Colonic mucosa (tissue), 4 donors: ENCODE measurements at places on chromosomes 7 and 10. TPM values are rescaled to one million over a fixed set of nuclear protein-coding genes. Genes with fewer than 3 reads are reported as not detected.

DNA sequence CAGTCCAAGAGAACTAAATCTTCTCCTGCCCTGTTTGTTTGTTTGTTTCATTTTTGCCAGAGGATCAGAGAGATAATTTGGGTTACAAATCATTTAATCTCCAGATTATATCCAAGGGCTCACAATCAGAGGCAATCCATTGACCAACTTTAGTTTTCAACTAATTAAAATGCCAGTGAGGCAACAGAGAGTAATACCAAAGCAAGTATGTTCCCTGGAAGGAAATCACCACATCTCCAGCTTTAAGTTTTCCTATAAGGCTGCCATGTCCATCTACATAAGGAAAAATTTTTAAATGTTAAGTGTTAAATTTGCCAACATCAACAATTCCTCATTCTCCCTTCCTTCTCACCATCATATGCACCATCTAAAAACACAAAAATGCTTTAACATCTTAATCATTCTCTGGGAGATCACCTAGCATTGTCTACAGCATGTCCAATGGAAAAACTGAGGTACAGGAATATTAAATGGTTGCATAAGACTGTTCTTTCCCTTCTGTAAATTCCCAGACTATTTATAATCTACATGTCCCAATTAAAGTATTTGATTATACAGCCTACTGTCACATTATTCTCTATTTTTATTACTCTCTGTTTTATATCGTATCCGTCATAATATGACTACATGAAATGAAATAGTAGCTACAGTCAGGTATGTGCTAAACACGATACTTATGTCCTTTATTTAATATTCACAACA lies 14.1 kb downstream of the USP54 start:
- DNase-seq = no peak

The ANKRD22 gene
- total RNA-seq = 26.6 TPM

The ZNF853 gene
- total RNA-seq = 0.91 TPM

- DNase-seq = no peak
Observed at GRCh38 chr7:135856356-135857144, 107.9 kb upstream of the FAM180A start.

GRCh38 chr10:98316661-98317060 lies 48.7 kb upstream of the LOXL4 start:
- no peak for DNase-seq

GRCh38 chr10:114284346-114285071 lies 45.5 kb downstream of the VWA2 start:
- DNase-seq = no peak

The FIS1 gene
- 132 TPM for total RNA-seq

- no peak for DNase-seq
Observed at GRCh38 chr10:131230641-131231322, 80.7 kb downstream of the TCERG1L start.

DNA sequence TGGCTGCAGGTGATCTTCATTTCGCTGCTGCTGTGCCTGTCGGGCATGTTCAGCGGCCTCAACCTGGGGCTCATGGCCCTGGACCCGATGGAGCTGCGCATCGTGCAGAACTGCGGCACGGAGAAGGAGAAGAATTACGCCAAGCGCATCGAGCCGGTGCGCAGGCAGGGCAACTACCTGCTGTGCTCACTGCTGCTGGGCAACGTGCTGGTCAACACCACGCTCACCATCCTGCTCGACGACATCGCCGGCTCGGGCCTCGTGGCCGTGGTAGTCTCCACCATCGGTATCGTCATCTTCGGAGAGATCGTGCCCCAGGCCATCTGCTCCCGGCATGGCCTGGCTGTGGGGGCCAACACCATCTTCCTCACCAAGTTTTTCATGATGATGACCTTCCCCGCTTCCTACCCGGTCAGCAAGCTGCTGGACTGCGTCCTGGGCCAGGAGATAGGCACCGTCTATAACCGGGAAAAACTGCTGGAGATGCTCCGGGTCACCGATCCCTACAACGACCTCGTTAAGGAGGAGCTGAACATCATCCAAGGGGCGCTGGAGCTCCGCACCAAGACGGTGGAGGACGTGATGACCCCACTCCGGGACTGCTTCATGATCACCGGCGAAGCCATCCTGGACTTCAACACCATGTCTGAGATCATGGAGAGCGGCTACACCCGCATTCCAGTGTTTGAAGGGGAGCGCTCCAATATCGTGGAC lies 1.3 kb downstream of the CNNM2 start:
- peak; percentile 30 for DNase-seq

DNA sequence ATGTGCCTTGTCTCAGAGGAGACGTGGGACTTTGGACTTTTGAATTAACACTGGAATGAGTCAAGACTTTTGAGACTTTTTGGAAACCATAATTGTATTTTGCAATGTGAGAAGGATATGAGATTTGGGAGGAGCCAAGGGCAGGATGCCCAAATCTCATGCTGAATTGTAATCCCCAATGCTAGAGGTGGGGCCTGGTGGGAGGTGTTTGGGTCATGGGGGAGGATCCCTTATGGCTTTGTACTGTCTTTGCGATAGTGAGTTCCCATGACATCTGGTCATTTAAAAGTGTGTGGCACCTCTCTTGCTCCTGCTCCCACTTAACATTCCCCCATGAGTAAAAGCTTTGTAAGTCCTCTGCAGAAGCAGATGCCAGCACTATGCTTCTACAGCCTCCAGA lies 39.2 kb downstream of the DNAJC9 start:
- no peak for DNase-seq
